ENCODE measurements at places on chromosomes 11 and 22. TPM values are rescaled to one million over a fixed set of nuclear protein-coding genes. Genes with fewer than 3 reads are reported as not detected.

GRCh38 chr11:117607449-117607848, 189.6 kb downstream of the DSCAML1 start:
- no peak overlapping the region for H3K4me3 ChIP-seq
- H3K4me1 ChIP-seq: no peaks in the 10 kb centered on the region
- H3K27ac ChIP-seq: no peak overlapping the region
- no peaks in the 10 kb centered on the region for H3K36me3 ChIP-seq
- no peak for DNase-seq

- DNase-seq: no peak
- H3K36me3 ChIP-seq: no peaks in the 10 kb centered on the region
- H3K27ac ChIP-seq: no peak overlapping the region
Measured at GRCh38 chr11:96132437-96132836, 208.5 kb upstream of the MTMR2 start.

Gene IGHMBP2
- total RNA-seq: 9.8 TPM

Gene SHISA8
- not detected for total RNA-seq

Gene TYR
- not detected for total RNA-seq

DNA sequence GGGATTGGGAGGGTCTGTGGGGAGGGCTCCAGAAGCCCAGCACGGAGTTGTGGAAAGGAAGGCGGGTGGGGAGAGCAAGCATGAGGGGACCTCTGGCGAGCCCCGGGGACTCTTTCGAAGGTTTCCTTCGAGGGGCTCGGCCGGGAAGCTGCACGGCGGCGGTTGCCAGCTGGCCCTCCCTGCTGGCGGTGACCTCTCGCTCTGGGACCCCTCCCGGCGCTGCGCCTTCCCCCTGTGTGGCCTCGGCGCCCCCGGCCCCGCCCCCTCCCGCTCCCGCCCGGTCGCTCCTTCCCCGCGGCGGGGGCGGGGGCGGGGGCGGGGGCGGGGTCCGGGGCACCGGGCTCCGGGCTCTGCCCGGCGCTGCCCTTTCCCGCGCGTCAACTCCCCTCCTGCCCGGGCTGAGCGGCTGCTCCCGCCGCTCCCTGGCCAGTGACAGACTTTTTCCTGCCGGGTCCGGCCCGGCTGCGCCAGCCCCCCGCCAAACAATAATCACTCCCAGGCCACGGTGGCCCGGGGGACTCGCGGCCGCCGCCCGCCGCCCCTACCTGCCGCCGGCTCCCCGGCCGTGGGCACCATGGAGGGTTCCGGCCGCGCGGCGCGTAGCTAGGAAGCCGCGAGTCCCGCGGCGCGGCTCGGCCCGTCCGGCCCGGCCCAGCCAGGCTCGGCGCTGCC, 941 bp downstream of the CLCF1 start:
- no peaks in the 10 kb centered on the region for H3K27me3 ChIP-seq
- no peaks in the 10 kb centered on the region for H3K36me3 ChIP-seq
- peak overlapping the region; percentile 62 for H3K4me3 ChIP-seq
- DNase-seq: no peak

DNA sequence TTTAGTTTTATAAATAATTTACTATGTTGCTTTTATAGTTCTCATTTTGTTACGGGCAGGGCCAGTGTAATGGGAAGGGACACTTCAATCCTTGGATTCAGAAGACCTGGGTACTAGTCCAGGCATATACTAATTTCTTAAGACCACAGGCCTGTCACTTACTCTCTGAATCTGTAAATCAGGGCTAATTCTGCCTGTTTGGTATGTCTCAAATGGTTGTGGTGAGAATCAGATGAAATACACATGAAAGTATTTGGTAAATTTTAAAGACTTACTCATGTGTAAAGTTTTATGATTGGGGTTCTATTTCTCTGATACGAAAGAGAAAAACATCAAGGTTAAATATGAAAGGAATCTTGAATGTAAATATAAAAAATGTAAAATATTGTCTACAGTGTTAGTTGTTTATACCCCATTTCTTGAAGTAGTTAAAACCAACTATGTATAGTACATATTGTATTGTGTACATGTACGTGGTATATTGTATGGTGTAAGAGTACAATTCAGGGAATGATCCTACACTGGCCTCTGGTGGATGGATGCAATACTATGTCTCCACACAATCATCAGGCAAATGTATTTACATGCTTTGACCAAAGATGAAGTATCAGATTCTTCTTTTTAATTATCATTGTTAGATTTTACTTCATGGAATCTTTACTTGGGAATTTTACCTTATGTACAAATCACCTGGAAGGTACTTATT, 24.5 kb upstream of the RAG2 start:
- no peak for DNase-seq
- no peak overlapping the region for H3K4me3 ChIP-seq
- H3K36me3 ChIP-seq: no peaks in the 10 kb centered on the region
- H3K27ac ChIP-seq: no peak overlapping the region
- H3K27me3 ChIP-seq: no peaks in the 10 kb centered on the region

GRCh38 chr22:33539902-33540751, 380.1 kb downstream of the LARGE1 start:
- no peaks in the 10 kb centered on the region for H3K36me3 ChIP-seq
- H3K4me1 ChIP-seq: peaks cover 15% of the 10 kb centered on the region
- peak overlapping the region; percentile 78 for H3K27ac ChIP-seq
- no peak overlapping the region for H3K4me3 ChIP-seq

DNA sequence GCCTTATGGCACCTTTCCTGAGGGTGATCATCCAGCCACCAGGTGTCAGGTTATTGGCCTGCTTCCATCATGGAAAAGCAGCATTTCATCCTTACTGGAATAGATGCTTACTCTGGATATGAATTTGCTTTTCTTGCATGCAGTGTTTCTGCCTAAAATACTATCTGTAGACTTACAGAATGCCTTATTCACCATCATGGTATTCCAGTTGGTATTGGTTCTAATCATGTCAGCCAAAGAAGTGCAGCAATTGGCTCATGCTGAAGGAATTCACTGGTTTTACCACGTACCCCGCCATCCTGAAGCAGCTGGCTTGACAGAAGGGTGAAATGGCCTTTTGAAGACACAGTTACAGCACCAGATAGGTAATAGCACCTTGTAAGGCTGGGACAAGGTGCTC, 194.2 kb downstream of the AASDHPPT start:
- no peak overlapping the region for H3K27ac ChIP-seq
- H3K27me3 ChIP-seq: no peaks in the 10 kb centered on the region
- no peak overlapping the region for H3K4me3 ChIP-seq
- no peaks in the 10 kb centered on the region for H3K4me1 ChIP-seq
- no peaks in the 10 kb centered on the region for H3K36me3 ChIP-seq
- no peak for DNase-seq

DNA sequence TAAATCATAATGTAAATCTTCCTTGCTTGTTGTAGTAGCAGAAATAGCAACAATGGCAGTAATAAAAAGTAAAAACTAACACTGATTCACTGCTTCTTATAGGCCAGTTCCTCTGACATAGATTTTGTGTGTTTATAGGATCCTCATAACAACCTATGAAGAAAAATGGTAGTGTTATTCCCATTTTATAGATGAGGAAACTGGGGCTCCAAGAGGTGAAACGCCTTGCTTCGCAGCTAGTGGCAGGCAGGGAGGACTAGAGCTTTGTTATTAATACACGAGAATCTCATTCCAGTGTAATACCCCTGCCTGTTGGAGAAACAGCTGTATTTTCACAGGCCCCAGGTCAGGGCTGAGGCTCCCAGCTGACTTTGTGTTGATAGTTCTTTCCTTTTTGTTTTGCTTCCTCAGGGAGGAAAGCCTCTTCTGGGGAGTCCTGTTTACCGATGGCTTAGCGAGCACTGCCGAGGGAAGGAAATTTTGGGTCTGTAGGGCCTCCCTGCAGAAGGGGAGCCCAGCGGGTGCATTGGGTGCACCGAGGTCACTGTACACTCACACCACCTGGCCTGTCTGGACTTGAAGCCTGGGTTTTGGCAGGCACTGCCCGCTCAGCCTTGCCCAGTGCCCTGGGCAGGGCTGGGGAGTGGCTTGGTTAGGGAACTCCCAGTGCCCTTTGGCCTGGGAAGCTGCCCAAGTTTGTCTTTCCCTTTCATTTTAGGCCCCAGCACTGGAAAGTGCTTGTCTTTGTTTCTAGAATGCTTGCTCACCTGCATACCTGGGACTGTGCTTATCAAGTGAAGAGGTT, 13.5 kb downstream of the KIAA1671 start:
- no peak overlapping the region for H3K27ac ChIP-seq
- no peaks in the 10 kb centered on the region for H3K36me3 ChIP-seq
- DNase-seq: peak; percentile 87
- peaks cover 22% of the 10 kb centered on the region for H3K4me1 ChIP-seq

Gene KRTAP5-8
- total RNA-seq: not detected

DNA sequence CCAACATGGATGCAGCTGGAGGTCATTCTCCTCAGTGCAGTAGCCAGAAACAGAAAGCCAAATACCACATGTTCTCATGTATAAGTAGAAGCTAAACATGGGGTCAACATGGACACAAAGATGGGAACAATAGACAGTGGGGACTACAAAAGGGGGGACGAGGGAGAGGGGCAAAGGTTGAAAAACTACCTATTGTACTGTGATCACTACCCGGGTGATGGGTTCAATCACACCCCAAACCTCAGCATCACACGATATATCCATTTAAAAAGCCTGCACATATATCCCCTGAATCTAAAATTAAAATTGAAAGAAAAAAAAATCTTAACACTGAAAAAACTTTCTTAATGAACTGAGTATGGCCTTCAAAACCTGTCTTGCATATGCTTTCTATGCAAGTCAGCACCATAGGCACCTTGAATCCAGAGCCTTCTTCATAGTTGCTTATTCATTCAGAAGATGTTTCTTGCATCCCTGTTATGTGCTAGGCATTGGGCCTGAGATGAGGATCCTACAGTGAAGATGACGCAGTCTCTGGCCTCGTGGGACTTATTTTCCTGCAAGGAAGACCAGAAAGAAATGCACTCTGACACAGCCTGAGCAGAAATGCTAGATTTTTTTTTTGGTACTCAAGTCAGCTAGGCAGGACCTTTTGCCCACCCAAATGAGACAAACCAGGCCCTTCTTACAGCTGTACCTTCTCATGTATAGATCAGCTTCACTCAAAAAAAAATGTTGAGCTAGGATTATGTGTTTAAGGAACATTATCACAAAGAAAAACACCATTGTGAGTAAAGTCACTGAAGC, 21.0 kb downstream of the NNMT start:
- no peak overlapping the region for H3K4me3 ChIP-seq
- H3K4me1 ChIP-seq: no peaks in the 10 kb centered on the region
- H3K27ac ChIP-seq: no peak overlapping the region
- DNase-seq: no peak
- H3K27me3 ChIP-seq: no peaks in the 10 kb centered on the region

- no peak for DNase-seq
- no peaks in the 10 kb centered on the region for H3K4me1 ChIP-seq
- no peaks in the 10 kb centered on the region for H3K27me3 ChIP-seq
- no peaks in the 10 kb centered on the region for H3K36me3 ChIP-seq
Measured at GRCh38 chr11:17652556-17652955, 66.8 kb upstream of the MYOD1 start.

Gene GRAMD1B
- total RNA-seq: 1.2 TPM

GRCh38 chr11:65211293-65212105, 29.8 kb downstream of the CAPN1 start:
- no peaks in the 10 kb centered on the region for H3K27me3 ChIP-seq
- peak; percentile 48 for DNase-seq
- H3K27ac ChIP-seq: no peak overlapping the region
- peaks cover 40% of the 10 kb centered on the region for H3K36me3 ChIP-seq
- H3K4me3 ChIP-seq: no peak overlapping the region

DNA sequence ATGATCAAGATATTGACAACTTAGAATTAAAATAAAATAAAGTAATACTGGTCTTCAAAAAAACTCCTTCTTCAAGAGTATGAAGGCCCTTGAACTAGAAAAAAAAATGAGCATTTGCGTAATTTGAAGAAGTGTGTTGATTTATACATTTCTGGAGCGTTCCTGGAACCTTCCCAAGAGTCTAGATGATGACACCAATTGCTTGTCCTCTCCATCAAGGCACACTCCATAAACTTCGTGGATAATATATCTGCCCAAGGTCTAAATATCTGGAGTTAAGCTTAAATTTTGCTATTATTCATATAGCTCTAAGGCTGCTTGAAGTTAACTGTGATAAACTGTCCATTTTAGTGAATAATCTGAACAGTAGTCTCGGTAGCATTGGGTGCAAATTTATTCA, 361.3 kb upstream of the CNTN5 start:
- H3K36me3 ChIP-seq: no peaks in the 10 kb centered on the region
- no peaks in the 10 kb centered on the region for H3K27me3 ChIP-seq
- DNase-seq: no peak
- H3K4me3 ChIP-seq: no peak overlapping the region
- H3K27ac ChIP-seq: no peak overlapping the region

DNA sequence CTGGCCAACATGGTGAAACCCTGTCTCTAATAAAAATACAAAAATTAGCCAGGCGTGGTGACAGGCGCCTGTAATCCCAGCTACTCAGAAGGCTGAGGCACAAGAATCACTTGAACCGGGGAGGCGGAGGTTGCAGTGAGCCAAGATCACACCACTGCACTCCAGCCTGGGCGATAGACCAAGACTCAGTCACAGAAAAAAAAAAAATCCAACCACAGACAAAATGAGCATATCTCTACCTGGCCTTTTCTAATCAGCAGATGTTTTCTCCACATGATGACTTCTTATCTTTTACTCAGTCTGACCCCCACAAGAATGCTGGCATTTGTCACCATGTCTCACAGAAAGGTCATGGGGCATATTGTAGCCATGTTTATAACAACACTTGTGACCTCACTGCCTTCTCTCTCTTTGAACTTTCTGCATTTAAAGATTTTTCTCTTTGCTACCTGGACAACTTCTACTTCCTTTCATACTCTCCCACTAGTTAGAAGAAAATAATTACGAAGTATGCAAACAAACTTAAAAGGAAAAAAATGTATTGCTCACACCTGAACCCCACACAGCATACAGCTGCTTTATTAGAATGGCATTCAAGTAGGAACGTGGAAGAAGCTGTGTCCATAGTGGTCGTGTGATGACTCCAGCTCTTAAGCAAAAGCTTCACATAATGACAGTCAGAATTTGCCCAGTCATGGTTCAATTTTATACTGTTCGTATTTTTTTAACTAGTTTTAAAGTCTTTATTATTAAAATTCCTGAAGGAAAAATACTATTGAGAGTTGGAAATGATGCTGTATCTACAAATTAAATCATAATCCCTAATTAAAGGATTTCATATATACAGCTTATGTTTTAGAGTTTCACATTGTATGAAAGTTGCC, 65.4 kb downstream of the ZC3H12C start:
- H3K36me3 ChIP-seq: peaks cover 8% of the 10 kb centered on the region
- no peak for DNase-seq
- H3K4me1 ChIP-seq: no peaks in the 10 kb centered on the region
- no peak overlapping the region for H3K4me3 ChIP-seq

GRCh38 chr11:61611309-61611708, 30.4 kb upstream of the SYT7 start:
- H3K27ac ChIP-seq: no peak overlapping the region
- no peaks in the 10 kb centered on the region for H3K27me3 ChIP-seq
- H3K4me1 ChIP-seq: no peaks in the 10 kb centered on the region
- DNase-seq: no peak
